Panc1 (cell line): ENCODE measurements at places on chromosomes 3 and 15.

DNA sequence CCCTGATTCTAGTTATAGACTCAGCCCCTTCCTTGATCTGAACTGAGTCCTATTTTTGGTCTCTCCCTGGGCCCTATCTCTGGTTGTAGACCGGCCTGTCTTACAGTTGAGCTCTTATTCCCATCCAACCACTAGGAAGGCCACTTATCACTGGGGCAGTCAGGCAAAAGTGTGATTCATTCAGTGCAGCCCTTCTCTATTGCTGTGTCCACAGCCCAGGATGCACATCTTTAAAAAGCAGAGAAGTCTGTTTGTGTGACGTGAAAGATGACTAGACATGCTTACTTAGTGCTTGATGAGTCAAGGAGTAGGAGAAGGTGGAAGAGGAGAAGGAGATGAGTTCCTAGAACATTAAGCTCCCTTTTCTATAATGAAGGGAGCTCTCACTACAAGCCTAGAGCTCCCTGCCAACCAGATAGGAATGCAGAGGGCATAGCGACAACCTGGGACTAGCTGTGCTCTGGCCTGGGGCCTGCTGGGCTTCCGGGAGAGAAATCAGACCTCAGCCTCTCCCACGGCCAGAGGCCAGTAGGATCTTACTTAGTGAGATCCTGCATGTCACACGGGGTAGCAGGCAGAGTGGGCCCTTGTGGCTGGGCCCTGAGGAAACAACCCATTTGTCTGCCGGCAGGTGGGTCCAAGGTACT is 25.7 kb downstream of the INSYN1 start:
- DNase-seq: no peak

DNA sequence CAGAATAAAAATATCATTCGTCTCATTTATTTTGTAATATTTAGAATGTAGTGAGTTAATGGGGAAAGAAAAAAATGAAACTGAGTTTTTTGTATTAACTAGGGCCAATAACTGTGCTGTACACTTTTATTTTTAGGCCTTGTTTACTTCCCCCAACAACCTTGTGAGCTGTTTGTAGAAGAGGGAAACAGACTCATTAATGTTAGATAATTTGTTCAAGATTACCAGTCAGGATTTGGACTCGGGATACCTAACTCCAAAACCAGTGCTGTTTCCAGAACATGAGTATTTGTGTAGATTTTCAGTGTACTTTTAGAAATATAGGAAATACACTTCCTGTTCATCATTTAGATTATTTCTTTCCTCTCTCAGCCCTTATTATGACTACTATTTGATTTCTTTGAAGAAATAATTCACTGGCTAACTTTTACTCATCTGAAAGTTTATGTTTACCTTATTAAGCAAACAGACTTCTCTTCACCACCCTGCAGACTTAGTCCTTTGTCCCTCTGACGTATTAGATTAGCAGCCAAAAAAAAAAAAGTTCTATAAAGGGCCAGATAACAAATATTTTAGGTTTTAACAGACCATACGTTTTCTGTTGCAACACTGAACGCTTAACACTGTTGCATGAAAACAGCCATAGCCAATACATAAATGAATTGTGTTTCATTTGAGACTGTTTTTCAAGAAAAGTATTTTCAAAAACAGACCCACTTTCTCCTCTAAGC is 192.5 kb upstream of the CGNL1 start:
- no peak for DNase-seq

DNA sequence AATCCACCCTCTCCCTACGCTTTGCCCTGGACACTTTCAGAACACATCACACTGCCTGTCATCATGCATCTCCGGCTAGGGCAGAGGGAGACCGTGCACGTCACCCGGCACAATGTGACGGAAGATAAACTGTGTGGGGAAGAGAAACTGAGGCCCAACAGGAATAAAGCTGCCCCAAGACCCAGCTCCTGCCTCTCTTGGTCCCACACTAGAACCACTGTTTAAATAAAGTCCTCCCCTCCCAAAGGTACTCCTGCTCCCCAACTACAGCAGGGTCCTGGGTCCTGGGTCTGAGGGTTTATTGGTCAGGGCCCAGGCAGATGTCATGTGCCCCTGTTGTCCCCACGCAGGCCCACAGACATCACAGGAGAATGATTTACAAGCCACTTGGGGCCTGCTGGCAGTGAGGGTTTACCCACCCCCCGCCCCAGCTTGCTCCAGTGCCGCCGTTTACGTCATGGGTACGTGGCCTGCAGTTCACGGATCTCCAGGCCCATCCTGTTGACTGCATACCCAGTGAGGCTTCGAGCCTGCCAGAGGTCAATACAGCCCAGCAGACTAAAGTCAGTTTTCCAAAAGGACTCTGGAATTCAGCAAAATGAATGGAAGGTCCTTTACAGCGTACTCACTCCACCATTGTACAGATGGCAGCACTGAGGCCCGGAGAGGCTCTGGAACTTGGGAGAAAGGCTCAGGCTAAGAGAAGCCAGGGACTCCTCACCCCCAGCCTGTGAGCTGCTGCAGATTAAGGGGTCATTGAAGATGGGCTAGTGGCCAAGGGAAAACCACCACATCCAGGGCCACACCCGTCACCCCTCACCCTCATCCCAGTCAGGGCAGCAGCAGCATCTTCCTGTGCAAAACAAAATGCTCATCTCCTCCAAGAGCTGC is 23.2 kb downstream of the ALS2CL start:
- no peak for DNase-seq

- DNase-seq: no peak
Observed at GRCh38 chr3:48016301-48016973, at the start of gene MAP4. Gene MAP4 (minus strand): TSS chr3:48016416. CDS start chr3:47998860, 17,556 bp downstream.

DNA sequence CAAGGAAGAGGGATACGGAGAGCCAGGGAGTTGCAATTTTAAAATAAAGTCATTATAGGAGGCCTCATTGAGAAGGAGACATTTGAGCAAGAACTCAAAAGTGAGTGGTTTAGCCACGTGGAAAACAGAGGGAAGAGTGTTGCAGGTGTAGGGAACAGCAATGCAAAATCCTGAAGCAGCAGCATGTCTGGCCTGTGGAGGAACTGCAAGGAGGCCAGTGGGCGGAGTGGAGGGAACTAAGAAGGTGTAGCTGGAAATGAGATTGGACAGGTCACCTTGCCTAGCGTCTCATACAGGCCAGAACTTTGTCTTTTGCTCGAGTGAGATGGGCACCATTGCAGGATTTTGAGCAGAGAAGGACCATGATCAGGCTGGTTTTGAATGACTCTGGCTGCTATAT is 34.9 kb downstream of the SAXO2 start:
- DNase-seq: no peak

DNA sequence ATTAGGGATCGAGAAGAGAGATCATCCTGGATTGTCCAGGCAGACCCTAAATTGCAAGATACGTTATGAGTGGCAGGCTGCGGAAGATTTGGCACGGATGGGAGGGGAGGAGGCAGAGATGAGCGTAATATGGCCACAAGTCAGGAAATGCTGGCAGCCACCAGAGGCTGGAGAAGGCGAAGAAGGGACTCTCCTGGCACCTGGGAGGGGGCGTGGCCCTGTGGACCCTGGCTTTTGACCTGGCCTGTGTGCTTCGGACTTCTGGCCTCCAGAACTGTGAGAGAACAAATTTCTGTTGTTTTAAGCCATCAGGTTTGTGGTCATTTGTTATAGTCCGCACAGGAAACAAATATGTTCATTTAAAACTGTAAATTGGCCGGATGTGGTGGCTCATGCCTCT is 31.9 kb upstream of the IGF1R start:
- no peak for DNase-seq

- no peak for DNase-seq
Observed at GRCh38 chr3:53974324-53974723, 82.7 kb upstream of the SELENOK start.

- DNase-seq: no peak
Observed at GRCh38 chr15:64850778-64851502, 9.2 kb downstream of the PLEKHO2 start.

- no peak for DNase-seq
Observed at GRCh38 chr3:27632431-27633223, 89.5 kb downstream of the EOMES start.

DNA sequence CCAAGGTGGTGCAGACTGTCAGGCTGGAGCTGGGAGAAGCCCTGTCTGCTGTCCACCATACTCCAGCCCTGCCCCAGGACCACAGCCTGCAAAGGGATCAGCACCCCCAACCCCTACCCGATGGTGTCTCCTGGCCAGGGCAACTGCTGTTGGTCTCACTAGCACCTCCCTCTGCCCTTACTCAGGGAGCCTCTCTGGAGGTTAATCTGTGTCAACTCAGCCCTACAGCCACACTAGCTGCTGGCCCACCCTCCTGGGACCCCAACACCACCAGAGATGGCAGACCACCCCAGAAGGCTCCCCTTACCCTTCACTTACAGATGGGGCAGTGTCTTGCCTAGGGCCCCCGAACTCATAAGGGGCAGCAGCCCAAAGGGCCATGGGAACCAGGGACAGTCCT is 65.2 kb downstream of the TLE3 start:
- no peak for DNase-seq

DNA sequence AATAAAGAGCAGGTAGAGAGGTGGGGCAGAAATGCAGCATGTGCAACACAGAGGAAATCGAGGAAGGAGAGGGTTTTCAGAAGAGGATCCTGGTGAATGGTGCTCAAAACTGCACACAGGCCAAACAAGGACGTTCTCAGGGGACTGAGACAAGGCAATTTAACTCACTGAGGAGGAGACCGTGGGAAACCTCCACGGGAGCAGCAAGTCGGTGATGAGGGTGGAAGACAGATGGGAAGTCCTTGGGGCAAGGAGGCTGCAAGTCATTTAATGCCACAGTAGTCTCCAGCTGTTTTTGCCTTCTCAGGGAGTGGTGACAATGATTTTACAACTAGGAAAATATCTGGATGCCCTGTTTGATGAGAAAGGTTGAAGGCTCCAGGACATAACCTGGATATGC is 11.5 kb upstream of the PDIA5 start:
- no peak for DNase-seq

- peak; percentile 95 for DNase-seq
Observed at GRCh38 chr3:134427400-134428111, 53.3 kb upstream of the AMOTL2 start.

DNA sequence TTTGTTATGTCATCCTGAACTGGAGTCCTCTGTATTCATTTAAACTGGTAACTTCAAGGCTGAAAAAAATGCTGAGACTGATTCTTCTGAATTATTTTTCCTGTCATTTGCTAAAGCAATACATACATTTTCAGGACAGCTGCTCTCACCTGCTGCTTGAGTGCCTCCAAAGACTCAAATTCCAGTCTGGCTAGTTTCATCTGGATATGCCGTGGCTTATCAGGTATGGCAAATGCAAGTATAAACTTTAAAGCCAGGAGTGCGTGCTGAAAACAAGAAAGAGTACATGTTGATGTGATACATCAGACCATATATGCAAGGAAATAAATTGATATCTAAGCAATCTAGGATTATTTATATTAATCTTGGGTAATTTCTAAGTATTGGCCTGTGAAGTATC is 146.1 kb downstream of the SNRK start:
- no peak for DNase-seq

DNA sequence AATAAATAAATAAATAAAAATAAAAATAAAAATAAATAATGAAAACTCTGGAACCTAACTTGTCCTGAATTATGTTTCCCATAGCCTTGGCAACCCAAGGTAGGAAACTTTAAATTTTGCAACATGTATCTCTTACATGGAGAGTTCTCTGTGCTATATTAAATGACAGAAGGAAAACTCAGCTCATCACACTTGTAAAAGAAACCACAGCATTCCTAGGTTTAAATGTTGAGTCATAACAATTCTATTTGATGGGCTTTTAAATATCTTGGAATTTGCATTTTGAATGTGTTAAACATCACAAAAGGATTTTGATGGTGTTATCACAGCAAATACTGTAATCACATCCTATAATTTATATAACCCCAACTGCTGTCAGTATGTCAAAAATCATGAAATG is 144.2 kb downstream of the LRTM1 start:
- no peak for DNase-seq

- no peak for DNase-seq
Observed at GRCh38 chr15:25392806-25393205, 46.0 kb downstream of the UBE3A start.

DNA sequence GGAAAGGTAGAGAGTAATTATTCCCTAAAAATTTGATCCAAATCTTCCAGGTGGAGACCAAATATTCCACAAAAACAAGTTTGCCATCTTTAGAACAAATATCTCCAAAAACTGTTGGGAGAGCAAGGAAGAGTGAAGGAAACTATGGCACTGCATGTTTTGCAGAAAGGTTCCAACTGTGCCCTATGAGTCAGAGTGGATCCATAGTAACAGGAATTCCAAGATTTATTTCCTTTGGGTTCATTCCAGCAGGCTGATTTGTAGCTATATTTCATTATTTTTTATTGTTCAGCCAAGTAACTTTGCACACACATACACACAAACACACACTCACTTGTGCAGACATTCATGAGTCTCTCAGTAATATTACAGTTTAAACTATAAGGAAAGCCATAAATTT is 459.7 kb upstream of the EPHA6 start:
- DNase-seq: no peak

GRCh38 chr15:58854593-58854992 is 78.9 kb downstream of the SLTM start:
- no peak for DNase-seq

DNA sequence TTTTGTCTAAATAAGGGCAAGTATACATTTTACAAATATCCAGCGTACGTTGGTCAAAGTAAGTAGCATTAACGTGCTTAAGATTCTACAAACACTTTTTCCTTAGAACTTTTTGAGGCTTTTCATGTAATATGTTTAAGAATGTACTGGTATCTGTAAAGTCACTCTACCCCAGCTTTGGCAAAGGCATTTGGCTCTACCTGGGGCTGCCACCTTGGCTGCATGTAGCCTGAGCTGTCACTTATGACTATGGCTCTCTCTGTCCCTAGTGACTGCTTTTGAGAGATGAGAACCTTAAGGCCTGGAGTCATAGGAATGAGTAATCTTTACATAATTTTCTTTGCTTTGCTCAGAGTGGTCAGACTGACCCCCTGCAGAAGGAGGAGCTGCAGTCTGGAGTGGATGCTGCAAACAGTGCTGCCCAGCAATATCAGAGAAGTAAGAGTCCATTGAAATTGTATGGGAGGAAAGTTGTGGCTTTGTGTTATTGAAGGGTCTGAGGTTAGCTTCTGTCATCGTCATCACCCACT is 61.2 kb downstream of the IQGAP1 start:
- DNase-seq: no peak

- DNase-seq: no peak
Observed at GRCh38 chr3:190534386-190534785, 20.5 kb downstream of the IL1RAP start.

DNA sequence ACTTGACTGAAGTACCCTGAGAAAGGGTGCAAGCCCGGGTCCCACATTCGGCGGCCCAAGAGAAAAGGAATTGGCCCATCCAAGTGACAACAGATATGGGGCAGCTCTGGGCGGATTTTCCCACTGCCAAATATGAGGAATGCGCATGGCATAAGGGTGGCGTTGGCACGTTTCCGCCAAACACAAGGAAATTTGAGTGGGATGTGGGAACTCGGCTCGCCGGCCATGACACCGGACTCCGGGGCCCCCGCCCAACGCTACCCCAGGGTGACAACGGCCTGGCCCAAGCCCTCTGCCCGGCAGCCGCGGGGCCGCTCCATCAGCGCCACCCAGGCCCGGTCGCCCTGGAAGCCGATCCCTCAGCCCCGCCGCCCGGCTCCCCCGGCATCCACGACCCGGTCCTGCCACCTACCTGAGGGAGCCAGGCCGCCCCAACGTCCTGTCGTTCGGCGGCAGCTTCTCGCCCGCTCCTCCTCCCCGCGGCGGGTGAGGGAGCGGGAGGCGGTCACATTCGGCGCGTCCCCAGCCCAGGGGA is 449 bp downstream of the RAF1 start:
- no peak for DNase-seq

- no peak for DNase-seq
Observed at GRCh38 chr3:100425316-100425715, 24.0 kb downstream of the LNP1 start.
